ENCODE measurements at places on chromosomes 3 and 15.

GRCh38 chr3:54086652-54087405 is 35.5 kb upstream of the CACNA2D3 start:
- DNase-seq = no peak

DNA sequence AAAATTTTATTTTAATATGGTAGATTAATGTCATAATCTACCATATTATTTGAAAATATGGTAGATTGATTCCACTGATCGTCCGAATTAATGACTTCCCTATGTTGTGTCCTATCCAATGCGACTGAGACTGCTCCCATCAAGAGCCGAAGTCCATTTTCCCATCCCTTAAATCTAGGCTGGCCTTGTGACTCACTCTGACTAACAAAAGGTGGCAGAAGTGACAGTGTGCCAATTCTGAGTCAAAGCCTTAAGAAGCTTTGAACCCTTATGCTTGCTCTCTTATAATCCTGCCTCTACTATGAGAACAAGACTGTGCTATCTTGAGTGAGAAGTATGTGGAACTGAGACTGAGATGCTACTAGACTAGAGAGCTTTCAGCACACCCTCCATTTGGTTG is 387.2 kb downstream of the ROBO1 start:
- DNase-seq = no peak

GRCh38 chr3:136995652-136996051 is 37.9 kb downstream of the IL20RB start:
- no peak for DNase-seq

- DNase-seq = no peak
Measured at GRCh38 chr3:95120921-95121320, 1058.1 kb downstream of the NSUN3 start.

DNA sequence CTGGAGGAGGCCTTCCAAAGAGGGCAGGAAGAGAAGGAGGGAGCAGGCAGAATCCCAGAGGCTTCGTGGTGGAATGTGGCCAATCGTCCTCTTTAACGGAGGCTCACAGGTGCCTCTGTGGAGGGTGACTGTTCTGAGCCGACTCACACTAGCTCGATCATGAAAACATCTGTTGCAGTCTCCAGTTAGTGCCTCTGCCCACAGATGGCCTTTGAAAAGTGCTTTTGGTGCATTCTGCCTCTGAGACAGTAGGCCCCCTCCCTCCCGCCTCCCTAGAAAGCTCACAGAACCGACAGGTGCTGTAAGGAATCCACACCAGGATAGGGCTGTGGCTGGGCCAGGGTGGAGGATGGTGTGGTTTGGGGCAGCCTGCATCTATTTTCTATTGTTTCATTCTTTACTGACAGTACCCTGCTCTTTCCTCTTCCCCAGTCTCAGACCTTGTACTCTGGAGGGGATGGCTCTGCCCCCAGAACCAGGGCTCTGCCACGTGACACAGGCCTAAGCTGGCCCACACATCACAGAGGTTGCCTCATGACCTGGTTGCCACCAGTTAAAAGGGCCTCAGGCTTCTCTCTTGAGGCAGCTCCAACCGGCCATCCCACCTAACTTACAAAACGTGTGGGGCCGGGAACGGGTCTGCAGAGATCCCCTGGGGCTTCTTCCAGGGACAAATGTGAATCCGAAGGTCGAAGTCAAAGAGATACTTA is 27.2 kb upstream of the PIGZ start:
- DNase-seq = no peak

DNA sequence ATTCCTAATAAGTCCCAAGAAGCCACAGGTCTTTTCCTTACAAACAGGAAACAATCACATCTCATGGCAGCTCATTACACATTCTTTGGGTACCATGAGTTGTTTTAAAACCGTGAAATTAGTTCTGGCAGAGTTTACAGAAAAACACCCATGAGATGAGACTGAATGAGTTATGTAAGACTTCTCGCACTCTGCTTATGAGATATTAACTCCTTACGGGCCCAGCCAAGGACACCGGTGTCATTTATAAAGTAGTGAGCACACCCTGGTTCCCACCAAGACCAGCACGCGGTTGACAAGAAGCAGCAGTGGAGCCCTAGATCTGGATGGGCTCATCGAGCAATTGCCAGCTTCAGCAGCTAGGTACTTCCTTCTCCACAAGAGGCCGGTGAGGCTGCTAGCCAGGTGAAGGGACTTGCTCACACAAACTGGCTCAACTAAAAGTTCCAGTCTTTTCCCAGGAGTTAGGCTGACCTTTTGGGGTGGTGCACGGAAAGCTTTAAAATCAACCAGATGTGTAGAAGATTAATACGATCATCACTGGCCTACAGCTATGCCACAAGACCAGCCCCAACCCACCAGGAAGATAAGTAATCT is 318.6 kb upstream of the ICE2 start:
- DNase-seq = no peak

- no peak for DNase-seq
Measured at GRCh38 chr15:88028024-88028423, 228.5 kb downstream of the NTRK3 start.

DNA sequence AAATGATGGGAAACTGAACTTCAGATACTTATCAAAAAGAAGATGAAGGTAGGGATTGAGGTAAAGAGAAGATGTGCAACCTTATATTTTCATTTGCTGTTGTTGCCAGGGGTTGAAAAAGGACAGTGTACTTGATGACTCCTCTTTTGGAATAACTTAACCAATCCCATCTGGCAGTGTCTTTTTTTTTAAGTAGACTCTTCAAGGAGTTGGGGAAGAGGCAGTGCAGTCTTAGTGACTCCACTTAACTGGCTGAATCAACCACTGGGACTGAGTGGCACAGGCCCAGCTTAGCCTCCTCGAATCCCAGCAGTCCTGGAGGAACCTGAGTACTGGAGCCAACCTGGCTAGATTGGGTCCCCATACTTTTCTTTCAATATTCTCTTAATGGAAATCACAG is 27.3 kb upstream of the FILIP1L start:
- DNase-seq = no peak

DNA sequence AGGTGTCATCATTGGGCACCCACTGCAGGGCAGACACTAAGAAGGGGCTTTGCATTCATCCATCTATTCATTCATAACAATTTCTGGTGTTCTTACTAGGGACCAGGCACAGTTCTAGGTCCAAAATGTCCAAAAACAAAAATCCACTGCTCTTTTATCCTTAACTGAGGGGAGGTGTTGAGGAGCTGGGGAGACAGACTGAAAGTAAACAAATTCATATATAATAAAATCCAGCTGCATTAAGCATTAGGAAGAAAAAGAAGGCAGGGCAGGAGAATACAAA is 1.1 kb downstream of the EIF4E3 start:
- DNase-seq = no peak

- DNase-seq = no peak
Measured at GRCh38 chr15:92625251-92625980, 30.2 kb downstream of the FAM174B start.

DNA sequence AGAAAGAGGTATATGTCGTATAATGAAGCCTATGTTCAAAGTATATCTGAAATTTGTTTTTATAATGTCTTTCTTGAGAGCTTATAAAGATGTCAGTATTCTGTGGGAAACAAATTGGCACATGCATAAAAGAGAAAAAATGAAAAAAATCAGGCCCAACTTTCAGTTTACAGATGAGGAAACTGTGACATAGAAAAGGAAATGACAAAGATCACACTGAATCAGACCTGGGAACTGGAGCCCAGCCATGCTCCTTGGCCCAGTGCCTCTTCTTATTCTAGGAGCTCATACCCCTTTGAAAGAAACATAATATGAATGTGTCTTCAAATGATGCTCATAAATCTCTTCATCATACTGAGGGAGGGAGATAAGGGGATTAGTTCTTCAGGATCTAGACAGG is 48.4 kb downstream of the TMEM44 start:
- no peak for DNase-seq

GRCh38 chr3:130729154-130729553 is 17.5 kb downstream of the PIK3R4 start:
- no peak for DNase-seq

- no peak for DNase-seq
Measured at GRCh38 chr3:117104792-117105191, 395.2 kb downstream of the TUSC7 start.

DNA sequence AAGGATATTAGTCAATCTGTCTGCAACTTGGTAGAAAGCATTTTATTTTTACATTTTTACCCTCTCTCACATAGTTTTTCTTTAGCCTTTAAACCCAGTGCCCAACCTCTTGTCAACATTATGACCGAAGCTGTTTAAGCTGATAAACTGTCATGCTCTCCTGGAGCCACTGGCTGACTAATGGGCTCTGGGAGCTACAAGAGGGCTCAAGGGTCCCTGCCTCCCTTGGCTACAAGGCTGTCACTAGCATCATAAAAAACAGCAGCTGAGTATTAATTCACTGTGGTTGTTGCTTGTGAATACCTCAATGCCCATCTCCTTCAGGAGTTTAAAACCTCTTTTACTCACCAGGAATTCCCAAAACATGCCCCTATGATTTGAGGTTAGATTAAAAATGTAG is 237.9 kb downstream of the ZMAT3 start:
- DNase-seq = no peak

DNA sequence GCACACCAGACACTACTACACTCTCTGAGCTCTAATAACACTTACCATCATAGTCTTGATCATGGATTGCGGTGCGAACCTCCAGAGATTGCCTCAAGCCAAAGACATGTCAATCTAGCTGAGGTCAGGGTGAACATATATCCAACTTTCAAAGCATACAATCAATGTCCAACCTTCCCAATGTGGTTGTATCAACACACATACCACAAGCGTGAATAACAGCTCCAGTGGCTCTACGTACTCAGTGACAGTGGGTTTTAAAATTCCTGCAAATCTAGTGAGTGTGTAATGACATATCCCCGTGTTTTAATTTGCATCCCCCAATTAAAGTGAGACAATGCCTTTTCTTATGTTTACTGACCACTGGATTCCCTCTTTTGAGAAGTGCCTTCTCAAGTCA is 29.6 kb downstream of the SFMBT1 start:
- DNase-seq = no peak

- no peak for DNase-seq
Measured at GRCh38 chr3:188243124-188243795, 89.3 kb downstream of the LPP start.

GRCh38 chr3:66428733-66429132 is 72.1 kb downstream of the LRIG1 start:
- no peak for DNase-seq

- no peak for DNase-seq
Measured at GRCh38 chr3:140748-141330, 55.7 kb upstream of the CHL1 start.

All from CD4-positive, CD25-positive, alpha-beta regulatory T cell (primary cell).